ENCODE measurements at places on chromosomes 3 and 15. TPM values are rescaled to one million over a fixed set of nuclear protein-coding genes. Genes with fewer than 3 reads are reported as not detected.

The TYRO3 gene
- 0.78 TPM for total RNA-seq

The MST1R gene
- 0.22 TPM for total RNA-seq

The CHST13 gene
- total RNA-seq, result not detected

The SNX22 gene
- 0.60 TPM for total RNA-seq

Measured in CD8-positive, alpha-beta T cell (primary cell).